ENCODE measurements at places on chromosomes 5 and 9. TPM values are rescaled to one million over a fixed set of nuclear protein-coding genes. Genes with fewer than 3 reads are reported as not detected.

DNA sequence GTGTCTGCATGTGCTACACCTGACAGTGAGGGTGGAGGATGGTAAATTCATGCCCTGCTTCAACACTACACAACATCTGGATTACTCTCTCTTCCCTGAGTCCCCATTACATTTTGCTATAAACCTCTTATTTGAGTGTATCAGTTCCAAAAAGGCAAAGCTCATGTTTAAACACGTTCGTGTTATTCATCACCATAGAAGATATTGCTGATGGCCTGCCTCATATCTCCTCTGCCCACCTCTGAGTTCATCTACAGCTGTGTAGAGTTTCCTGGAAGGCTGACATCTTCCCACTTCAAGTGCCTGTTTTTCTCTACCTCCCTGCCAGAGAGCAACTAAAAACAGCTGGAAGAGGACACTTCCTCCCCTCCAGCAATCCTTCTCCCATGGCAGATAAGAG is 433.2 kb downstream of the ISL1 start:
- no peak for DNase-seq

DNA sequence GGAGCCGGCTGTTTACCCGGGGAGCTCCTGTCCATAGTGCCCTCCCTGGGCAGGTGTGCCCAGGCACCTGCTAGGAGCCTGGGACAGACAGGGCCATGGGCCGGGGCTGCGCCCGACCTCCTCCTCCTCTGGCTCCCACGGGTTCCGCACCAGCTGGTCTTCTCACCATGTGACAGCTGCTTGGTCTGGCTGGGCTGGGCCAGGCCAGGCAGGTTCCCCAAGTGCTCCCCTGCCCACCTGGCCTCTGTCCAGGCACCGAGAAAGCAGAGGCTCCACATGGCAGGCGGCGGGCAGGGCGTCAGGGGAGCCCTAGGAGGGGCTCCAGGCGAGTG is 60.0 kb downstream of the OLFM1 start:
- no peak for DNase-seq

DNA sequence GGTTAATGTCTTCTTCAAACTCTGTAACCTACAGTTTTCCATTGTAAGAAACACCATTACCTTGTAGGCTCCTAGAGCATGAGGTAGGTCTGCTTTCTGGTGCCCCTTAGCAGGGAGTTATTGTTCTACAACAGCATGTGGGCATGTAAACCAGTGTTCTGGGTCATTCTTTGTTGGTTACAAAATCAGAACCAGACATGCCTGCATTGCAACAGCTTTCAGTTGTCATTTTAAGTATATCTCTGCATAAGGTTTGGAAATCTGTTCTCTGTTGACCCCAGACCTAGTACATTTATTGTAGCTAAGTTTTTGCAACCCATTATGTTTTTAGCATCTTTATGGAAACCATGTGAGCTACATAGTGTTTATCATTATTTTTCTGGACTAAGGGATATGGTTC is 10.9 kb downstream of the RGMB start:
- DNase-seq, result no peak

DNA sequence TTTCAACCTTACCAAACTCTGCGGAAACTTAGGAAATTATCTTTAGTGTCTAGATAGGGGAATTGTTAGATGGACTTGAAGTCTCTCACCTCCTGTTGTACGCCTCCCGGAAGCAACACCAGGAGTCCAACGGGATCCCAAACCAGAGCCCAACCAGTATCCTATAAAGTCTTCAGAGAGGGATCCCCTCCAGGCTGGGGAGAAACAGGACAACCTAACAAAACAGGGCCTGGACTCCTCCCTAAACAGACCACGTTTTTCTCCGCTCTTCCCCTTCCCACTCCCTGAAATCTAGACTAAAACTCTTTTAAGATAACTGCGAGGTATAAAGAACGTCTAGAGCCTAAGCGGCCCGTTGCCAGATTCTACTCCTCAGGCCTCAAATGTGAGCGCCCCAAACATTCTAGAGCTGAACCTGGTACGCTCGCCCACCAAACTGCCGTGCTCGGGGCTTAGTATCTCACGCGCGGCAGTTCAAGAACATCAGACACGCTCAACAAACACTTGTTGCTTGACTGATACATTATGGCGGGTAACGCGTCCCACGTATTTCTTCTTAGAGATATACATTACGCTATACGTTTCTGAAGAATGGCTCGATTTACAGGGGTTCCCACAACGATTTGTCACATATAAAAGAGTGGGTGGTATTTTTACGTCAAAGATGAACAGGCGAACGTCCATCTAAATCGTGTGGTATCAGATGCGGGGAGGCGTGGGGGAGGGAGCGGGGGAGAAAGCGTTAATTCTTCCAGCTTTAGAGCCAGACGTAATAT is 663 bp upstream of the SMIM27 start:
- no peak for DNase-seq

GRCh38 chr5:168667301-168667840 is 88.2 kb upstream of the PANK3 start:
- DNase-seq, result no peak

DNA sequence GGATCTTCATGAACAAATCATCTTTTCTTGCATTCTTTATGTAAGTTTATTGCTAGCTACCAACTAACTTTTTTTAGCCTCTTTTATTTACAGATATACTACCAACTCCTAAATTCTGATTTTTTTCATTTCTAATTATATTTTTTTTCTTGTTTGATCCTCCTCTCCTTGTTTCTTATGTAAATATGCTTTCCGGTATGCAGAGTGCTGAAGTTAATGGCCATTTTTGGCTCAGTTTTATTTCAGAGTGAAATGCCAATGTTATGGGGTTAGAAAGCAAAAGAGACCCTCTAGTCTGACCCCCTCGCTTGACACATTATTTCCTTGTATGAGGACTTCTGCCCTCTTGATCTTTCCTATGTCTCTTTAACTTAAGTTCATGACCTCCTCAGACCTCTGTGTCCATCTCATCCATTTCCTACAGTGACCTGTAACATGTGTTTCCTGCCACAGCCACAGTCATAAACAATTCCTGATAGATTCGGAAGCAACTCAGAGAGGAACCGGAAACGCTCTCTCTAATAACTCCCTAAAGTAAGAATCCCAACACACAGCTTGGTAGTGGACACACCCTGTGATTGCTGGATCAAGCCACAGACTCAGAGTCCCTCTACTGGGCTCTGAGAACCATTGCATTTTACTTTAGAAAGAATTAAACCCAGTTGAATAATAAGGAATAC is 42.9 kb upstream of the AFAP1L1 start:
- DNase-seq, result no peak

DNA sequence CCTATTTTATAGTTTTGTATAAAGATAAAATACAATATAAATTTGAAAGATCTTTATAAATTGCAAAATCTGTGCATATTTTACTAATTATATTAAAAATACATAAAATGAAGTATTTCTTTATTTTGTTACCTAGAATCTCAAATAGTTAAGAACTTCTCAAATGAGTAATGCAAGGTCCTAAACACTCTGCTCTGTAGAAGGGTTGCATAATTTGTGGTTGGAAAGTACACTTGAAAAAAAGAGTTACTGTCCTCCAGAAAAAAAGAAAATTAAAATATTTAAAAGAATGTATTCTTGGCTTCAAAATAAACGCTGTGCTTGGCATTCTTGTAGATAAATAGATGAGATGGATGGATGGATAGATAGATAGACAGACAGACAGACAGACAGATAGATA is 428.8 kb upstream of the CDH6 start:
- DNase-seq, result no peak

- DNase-seq, result no peak
Observed at GRCh38 chr9:72140586-72140985, 8.7 kb upstream of the GDA start.

DNA sequence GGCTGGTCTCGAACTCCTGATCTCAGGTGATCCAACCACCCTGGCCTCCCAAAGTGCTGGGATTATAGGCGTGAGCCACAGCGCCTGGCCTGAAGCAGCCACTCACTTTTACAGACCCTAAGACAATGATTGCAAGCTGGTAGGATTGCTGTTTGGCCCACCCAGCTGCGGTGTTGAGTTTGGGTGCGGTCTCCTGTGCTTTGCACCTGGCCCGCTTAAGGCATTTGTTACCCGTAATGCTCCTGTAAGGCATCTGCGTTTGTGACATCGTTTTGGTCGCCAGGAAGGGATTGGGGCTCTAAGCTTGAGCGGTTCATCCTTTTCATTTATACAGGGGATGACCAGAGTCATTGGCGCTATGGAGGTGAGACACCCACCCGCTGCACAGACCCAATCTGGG is 1.5 kb downstream of the CA9 start:
- DNase-seq, result peak; percentile 59

- no peak for DNase-seq
Observed at GRCh38 chr9:120755044-120755443, 38.2 kb downstream of the FBXW2 start.

DNA sequence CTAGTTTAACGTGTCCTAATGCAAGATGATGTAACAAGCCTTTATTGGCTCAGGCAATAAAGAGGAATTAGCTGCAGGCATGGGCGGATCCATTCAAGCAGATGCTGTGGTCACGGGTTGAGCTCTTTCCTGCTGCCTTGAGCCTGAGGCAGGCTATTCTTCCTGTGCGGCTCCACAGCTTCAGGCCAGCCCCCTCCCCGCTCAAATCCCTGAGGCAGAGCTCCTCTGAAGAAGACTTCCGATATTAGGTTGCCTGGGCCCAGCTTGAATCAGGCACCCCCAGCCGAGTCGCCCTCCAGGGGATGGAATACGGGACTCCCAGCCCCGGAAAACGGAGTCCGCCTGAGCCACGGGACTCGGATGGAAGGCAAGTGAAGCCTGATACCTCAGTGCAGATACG is 95.0 kb upstream of the RUFY1 start:
- DNase-seq, result no peak

DNA sequence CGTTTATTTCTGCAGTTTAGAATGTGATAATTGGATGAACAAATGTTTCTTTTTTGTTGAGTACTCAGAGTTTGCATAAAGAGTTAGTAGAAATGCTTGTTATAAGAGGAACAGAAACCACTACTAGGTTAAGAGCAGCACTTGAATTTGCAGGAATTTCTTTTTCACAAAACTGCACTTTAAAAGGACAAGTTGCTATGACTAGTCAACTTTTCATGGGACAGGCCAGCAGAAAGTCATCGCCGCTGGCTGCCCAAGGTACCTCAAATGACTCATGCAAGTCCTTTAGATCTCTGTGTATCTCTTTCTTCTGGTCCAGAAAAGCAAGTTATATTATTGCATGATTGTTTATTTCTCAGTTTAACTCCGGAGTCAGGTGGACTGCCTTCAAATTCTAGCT is 97.3 kb upstream of the HMHB1 start:
- DNase-seq, result no peak

DNA sequence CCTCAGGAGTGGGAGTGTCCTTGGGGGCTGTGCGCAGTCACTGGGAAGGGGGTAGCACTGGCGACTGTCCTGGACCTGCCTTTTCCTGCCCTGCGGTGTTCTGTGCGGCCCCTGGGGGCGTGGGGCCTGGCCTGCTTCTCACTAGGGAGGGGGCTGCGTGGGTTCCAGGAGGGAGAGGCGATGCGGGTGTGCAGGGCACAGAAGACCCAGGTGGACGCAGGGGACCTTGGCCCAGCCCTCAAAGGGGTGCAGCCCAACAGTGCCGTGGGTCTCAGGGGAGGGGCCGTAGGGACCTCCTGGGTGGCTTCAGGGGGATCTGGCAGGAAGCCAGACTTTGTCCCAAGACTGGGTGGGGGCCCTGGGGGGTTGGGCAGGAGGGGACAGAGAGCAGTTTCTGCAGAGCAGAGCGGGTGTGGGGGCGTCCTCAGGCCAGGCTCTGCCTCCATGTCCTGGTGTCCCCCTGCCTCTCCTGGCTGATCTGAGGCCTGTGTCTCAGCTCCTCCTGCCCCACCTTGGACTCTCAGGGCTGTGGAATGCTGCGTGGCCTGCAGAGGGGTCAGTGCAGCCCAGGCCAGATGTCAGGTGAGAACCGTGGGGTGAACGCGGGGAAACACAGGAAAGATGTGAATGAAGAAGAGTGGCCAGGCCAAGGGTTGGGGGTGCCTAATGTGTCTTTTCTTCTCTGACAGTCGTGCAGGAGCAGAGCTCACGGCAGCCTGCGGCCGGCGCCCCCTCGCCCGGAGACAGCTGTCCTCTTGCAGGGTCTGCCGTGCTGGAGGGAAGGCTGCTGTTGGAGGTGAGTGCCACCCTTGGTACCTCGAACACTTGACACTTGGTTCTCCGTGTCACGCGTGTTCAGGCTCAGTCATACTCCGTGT is 54.6 kb downstream of the AHRR start:
- no peak for DNase-seq

DNA sequence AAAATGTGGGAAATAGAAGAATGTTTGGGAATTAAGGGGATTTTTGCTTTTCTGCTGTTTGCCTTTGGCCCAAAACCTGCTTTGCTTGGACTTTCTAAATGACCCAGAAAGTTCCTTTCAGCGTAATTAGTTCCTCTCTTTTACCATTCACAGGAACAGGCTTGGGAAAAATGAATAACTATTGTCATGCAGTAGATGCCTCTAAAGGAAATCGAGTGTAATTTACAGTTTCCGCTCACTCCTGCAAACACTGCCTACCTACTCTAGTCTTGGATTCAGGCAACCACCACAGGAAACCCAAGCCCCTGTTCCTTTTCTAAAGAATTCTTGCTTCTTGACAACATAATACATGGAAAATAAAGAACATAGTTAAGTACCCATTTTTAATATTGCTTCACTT is 25.0 kb downstream of the TTC23L start:
- no peak for DNase-seq

GRCh38 chr9:82234160-82234943 is 245.8 kb downstream of the SPATA31D1 start:
- DNase-seq, result no peak

DNA sequence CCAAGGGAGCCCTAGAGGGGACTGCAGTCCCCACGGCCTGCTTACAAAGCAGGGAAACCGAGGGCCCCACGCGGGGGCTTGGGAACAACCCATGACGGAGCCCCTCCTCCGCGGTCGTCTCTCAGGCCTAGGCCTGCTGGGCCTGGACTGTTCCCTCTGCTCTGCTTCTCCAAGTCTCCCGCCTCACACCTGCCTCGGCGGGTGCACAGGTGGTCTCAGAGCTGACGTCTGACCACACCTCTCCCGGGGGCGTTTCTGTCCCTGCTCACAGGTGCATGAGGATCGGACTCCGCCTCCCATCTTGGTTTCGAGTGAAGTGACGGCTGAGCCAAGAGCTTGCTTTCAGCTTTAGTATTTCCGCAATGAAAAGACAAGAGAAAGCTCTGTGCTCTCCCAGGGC is 72.1 kb downstream of the MRPL36 start:
- DNase-seq, result peak; percentile 48

DNA sequence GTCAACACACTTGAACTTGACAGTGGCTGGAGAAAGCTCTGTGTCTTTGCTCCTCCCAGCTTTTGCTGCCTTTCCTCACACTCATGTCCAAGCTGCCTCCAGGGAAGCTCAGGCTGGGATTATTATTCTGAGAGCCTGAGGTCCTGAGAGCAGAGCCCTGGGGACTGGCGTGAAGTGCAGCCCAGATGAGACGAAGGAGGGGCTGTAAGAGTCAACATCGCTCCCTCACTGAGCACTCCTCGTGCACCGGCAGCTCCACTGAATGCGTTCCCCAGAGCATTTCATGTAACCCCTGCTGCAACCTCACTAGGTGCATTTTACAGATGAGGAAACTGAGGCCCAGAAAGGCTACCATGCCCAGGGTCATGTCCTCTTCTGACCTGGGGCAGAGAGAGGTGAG is 63.5 kb upstream of the PHYKPL start:
- no peak for DNase-seq

GRCh38 chr9:106892632-106893031 is 29.7 kb downstream of the ZNF462 start:
- DNase-seq, result no peak

Gene DAB2
- 1.7 TPM for polyA plus RNA-seq

Gene ANKRD31
- 0.02 TPM for polyA plus RNA-seq

Gene CCDC180
- polyA plus RNA-seq, result 2.6 TPM

Gene GRIA1
- polyA plus RNA-seq, result 1.1 TPM

Gene TAF11L10
- not detected for polyA plus RNA-seq

Gene APC
- polyA plus RNA-seq, result 6.8 TPM

Gene FAM221B
- 0.03 TPM for polyA plus RNA-seq

Gene KCNV2
- polyA plus RNA-seq, result not detected

Measured in H1 (cell line).